ENCODE measurements at places on chromosomes 3 and 15.

GRCh38 chr15:85500060-85500708 lies 119.8 kb downstream of the AKAP13 start:
- no peak for DNase-seq

GRCh38 chr15:65595960-65596359 lies 15.0 kb downstream of the INTS14 start:
- no peak for DNase-seq

GRCh38 chr3:169541528-169541927 lies 122.0 kb downstream of the MECOM start:
- no peak for DNase-seq

DNA sequence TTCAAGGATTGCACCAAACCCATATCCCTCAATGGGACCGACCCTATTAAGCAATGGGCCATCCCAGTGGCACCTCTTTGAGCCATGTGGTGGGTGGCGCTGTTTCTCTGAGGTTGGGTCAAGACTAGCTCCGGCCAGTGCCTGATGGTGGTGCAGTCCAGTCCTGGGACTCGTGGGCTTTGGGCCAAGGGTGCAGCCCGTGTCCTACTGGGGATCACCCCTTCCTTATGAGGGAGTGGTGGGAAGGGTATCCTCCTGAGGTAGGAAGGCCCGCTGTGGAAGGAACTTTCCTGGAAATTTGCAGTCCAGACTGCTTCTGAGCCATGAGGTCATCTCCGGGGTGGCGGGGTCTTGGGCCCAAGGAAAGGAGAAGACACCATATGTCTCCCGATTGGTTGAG lies 231.6 kb downstream of the SNRPN start:
- no peak for DNase-seq

GRCh38 chr3:184335291-184335660 lies 2.1 kb upstream of the FAM131A start:
- no peak for DNase-seq

GRCh38 chr15:72375501-72375845 lies 341 bp downstream of the HEXA start:
- DNase-seq, result no peak

GRCh38 chr3:133862161-133862560 lies 33.5 kb downstream of the RAB6B start:
- no peak for DNase-seq

- DNase-seq, result no peak
Observed at GRCh38 chr3:192433704-192434103, 293.6 kb downstream of the FGF12 start.

- DNase-seq, result no peak
Observed at GRCh38 chr3:25547943-25548674, 116.6 kb downstream of the TOP2B start.

- DNase-seq, result no peak
Observed at GRCh38 chr3:140428380-140428779, 249.5 kb upstream of the TRIM42 start.

DNA sequence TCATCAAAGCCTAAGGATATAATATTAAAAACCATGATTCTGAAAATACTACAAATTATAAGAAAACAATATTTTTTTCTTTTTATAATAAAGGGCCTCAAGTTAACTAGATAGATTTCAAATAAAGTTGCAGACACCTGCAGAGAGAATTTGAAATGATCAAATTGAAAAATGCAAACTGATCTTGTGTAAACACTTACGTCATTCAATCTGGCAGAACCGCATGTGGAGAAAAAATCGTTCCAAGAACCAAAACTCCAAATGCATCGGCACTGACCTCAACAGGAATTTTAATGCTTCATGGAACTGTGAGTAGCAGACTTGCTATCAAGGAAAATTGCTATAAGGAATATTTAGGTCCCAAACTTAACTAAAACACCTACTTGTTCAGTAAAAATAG lies 17.2 kb downstream of the CPA3 start:
- no peak for DNase-seq

DNA sequence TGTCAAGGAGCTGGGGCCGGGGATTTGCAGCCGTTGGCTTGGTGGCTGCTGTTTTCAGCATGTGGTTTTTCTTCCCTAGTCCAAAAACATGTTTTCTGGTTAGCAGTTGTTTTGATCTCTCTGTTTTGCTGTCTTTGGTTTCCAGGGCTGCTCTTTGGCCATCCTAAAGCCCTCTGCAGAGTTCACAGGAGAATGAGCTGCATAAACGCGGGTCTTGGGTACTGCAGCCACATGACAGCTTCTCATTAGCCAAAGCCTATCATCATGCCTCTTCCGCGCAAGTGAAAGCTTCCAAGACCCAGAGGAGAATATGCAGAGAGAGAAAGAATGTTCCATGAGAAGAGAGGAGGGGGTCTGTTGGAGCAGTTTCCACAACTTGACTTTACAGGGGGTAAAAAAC lies 138.5 kb downstream of the NTRK3 start:
- DNase-seq, result no peak

- DNase-seq, result no peak
Observed at GRCh38 chr3:151919446-151919845, 46.0 kb downstream of the SUCNR1 start.

GRCh38 chr3:19937459-19938294 lies 3.7 kb upstream of the EFHB start:
- no peak for DNase-seq

- no peak for DNase-seq
Observed at GRCh38 chr3:127349501-127350171, 61.8 kb upstream of the PRR20G start.

- DNase-seq, result no peak
Observed at GRCh38 chr15:85785887-85786780, 8.6 kb downstream of the KLHL25 start.

GRCh38 chr3:149975919-149976318 lies 5.2 kb upstream of the PFN2 start:
- no peak for DNase-seq

DNA sequence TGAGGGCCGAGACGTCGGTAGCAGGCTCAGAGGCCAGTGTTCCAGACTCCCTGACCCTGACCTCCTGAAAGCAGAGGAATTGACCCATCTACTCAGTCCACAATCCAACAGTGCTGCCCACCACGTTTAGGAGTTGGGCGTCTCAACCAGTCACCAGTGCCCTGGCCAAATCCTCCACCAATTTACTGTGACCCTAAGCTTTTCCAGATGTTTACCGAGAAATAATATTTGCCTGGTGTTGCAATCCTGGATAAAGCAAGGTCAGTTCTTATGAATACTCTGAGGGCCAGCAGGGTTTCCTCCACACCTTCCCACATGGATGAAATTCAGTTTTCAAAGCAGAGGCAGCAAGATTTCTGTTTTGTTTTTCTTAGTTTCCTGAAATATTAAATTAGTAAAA lies 7.5 kb upstream of the APOD start:
- DNase-seq, result no peak

DNA sequence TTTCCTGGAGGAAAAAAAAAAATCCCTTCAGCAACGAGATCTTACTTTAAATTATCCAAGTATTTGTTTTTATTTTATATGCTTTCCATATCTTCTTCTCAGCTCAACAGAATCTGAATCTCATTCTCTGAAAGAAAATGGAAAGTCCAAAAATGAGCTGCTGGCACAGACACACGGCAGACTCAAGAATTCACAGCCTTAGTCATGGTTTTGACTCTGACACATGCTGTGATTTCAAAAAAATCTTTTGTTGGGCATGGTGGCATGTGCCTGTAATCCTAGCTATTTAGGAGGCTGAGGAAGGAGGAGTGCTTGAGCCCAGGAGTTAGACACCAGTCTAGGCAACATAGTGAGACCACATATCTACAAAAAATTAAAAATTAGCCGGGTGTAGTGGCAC lies 565.0 kb downstream of the MAGI1 start:
- no peak for DNase-seq

DNA sequence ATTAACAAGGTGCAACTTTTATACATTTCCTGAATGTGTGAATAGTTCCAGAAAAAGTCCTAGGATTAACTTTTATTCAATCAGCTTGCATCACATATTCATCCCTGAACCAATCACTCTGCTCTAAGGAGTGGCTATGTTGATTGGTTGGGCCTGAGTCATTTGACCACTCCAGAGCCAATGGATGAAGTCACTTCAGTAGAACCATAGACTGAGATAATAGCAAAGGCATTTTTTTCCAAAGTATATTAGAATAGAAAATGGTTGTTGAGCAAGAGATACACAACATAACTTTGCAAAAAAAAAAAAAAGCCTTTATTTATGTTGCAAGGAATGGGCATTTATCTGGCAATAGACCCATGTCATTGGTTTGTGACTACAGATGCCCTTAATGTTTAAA lies 55.5 kb upstream of the AGTR1 start:
- no peak for DNase-seq

DNA sequence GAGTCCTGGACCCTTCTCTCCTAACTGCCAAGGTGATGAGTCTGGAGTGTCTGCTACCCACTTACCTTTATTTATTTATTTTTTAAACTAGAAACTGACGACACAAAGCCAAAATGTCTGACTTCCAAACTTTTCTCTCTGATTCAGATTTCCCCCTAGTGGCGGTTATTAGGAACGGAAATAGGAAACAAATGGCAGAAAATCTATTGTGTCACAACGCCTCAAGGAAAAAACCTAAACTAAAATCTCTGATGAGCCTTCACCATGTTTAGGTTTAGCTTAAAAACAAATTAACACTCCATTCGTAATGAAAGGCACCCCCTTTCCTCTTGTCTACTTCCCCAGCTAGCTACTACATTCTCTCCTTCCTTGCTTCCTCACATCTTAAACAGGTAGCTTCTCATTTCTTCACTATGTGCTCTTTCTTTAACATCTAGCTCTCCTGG lies 94.0 kb upstream of the MEX3B start:
- DNase-seq, result no peak

DNA sequence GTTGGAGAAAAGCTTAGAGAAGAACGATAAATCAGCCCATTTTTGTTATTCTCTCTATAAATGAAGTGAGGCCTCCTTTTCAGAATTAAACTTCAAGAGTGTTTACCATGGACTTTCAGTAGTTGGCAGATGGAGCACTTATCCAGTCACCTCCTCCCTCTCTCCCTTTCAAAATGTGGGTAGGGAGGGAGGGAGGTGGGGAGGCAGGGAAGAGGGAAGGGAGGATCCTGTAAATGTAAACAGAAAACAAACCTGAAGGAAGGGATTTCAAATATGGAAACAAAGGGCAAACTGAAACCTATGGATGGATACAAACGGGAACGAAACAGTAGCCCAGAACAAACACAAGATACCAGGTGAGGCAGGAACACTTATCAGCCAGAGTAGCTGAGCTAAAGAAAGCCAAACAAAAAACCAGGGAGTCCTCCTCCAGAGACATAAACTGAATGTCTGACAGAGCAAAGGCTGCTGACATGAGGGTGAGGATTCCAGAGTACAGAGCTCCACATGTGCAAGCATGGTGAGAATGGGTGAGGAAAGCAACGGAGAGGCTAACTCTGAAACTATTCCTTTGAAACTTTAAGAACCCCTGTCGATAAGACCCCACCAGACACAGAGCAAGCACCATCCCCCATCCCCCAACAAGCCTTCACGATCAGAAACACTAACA lies 41.0 kb upstream of the GP5 start:
- no peak for DNase-seq

GRCh38 chr3:30563956-30564355 lies 42.4 kb upstream of the TGFBR2 start:
- no peak for DNase-seq

Data from T-helper 17 cell (primary cell).